ENCODE measurements at places on chromosomes 11 and 22.

DNA sequence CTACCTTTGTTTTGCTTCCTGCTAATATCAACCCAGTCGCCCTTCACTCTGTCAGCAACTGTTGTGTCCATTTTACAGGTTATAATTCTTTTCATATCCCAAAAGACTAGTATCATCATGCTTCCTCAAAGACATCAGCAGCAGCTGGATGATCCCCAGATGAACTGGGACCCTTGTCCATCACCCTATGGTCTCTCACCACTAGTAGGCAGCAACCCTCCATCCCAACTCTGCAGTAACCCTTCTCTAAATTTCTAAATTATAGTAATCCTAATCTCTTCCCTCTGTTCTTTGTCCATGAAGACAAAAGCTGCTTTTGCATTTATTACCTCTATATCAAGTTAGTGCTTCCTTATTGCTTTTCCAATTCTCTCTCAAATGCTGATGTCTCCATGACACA, 1025.8 kb downstream of the FAM181B start:
- DNase-seq: no peak

GRCh38 chr11:99452075-99452474, 431.3 kb downstream of the CNTN5 start:
- no peak for DNase-seq

- DNase-seq: no peak
These were observed 519.6 kb downstream of the NTM start for GRCh38 chr11:131889760-131890581.

DNA sequence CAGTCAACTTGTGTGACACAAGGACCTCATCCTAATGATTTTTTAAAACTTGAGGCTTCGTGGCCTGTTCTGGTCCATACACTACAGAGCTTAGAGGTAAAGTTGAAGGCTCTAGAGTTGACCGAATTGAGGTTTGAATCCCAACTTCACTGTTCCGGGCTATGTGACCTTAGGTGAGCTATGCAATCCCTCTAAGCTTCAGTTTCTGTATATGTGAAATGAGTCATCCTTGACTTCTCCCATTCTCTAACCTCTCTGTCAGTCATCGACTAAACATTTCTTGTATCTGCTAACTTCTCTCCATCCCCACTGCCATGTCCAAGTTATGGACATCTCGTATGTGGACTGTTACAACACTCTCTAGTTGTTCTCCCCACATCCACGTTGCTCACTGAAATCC, 178.2 kb upstream of the TMEM45B start:
- no peak for DNase-seq

DNA sequence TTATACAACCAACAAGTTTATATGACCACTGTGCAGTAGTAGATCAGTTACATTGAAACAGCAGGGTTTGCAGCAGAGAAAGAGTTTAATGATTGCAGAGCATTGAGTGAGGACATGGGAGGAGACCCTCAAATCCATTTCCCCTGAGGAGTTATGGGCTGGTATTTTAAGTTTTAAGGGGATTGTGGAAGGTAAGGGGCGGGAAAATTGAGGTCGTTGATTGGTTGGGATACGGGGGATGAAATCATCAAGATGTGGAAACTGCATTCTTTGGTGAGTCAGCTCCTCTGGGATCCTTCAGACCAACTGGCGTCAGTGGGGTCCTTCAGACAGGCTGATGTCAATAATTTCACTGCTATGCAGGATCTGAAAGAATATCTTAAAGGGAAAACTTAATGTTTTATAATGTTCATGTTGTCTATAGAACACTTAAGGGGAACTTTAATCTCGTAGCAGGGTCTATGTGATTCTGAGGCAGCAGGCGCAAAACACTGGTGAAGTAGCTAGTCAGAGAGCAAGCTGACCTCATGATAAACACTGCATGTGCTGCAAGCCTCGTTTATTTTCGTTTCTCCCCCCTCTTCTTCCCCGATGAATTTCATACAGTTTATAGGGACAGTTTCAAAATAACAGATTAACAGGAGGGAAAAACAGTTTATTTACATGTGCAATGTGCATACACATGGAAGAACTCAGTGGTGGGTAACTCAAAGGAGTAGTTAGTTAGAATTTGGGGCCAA, 17.4 kb upstream of the BACE1-AS start:
- no peak for DNase-seq

GRCh38 chr11:27174021-27174420, 133.4 kb downstream of the BBOX1 start:
- DNase-seq: no peak

- DNase-seq: no peak
These were observed 8.0 kb upstream of the FIBIN start for GRCh38 chr11:26985943-26986342.

DNA sequence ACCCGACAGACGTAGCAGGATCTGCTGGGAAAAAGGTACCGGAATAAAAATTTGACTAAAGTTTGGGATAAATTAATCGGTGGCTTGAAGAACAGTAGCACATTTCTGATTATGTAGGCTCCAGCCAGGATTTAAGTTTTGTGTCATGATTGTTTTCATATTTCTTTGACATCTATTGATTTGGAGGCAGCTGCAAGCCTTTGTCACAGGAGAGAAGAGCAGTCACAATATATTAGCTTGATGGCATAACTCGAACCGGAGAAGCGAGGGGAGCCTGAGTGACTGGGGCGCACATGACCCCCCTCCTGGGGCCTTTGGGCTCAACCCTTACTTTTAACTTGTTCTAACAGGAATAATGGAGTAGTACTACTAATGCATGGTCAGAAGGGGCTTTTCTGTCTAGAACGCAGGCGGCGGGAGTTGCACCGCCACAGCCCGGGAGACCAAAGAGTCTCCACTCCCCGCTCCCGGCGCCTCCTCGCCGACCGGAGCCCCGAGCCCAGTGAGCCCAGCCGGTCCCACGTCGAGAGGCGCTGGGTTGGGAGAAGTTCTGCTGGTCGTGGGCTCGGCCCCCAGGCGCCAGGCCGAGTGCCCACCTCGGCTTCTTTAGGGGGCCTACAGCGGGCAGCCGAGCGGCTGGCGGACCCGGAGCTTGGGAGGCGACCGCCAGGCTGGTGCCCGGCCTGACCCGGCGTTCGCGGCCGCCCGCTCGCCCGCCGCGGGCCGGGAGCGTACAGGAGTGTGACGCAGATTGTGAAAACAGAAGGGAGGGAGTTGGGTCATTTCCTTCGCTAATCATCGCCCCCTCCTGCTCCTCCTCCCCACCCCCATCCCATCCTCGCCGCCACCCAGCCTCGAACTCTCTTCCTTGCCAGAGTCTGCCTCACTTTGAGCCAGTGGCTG, 15.7 kb upstream of the PAX6 start:
- DNase-seq: no peak

DNA sequence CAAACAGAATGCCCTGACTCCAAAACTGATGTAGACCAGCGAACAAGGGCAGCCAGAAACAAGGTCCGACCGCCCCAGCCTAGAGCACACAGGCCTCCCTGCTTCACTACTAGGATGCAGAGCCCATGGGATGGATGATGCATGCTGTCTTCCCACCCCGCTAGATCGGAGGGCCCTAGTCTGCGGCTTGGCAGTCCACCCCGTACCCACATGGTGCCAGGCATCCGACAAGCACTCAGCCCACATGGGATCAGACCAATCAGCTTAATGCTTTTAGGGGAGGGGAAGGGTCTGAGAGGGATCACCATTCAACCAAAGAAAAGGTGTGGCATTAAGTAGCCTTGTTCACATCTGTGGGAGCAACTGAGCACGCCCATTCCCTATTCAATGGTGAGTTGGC, 30.6 kb downstream of the PISD start:
- DNase-seq: no peak

GRCh38 chr11:8342821-8343681, 79.4 kb upstream of the LMO1 start:
- no peak for DNase-seq

GRCh38 chr22:43101306-43101705, 9.2 kb upstream of the BIK start:
- no peak for DNase-seq

GRCh38 chr11:102783720-102784119, 3.3 kb upstream of the MMP10 start:
- DNase-seq: no peak

DNA sequence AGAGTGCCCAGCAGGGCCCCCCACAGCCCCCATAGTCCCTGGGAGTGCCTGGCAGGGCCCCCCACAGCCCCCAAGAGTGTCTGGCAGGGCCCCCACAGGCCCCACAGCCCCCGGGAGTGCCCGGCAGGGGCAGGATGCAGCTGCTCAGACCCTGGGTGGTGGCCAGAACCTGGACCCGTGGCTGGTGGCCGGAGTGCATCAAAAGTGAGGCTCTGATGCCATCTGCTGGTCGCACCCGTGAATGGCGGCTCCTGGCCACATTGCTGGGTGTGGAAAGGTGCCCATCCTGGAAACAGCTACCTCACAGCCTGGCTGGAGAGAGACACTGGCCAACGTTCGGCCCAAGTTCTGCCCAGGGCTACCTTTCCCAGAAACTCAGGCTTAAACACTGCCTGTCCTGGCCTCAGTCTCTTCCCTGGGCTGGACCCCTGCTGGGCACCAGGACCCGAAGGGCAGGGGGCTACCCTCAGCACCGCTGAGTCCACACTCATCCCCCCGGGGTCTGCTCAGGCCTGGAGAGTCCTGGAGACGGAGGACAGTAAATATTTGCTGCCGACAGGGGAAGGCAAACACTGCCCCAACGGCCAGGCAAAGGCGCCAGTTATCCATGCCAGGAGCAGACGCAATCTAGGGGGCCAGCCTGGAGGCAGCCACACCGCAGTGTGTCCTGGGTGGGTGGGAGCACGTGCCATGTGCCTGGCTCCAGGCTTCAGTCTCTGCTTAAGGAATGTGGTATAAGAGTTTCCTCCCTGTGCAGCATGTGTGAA, 4.4 kb downstream of the INS start:
- peak; percentile 84 for DNase-seq

- peak; percentile 47 for DNase-seq
These were observed 2.3 kb downstream of the TSPAN4 start for GRCh38 chr11:844693-845644.

DNA sequence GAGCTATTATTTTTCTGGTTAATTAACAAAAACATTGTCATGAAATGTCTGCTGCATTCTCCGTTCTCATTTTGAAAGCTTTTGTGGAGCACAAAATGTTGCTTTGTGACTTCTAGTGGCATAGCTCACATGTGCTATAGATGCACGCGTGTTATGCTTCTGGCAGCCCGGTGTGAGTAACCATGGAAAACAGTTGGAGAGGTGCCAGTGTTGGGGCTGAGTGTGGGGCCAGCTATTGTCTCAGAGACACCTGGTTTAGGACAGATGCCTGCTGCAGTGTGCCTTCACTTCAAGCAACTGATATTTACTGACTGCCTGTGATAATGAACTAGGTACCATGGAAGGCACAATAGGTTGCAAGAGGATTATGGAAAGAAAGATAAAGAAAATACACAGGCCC, 760.6 kb downstream of the NTM start:
- DNase-seq: no peak

DNA sequence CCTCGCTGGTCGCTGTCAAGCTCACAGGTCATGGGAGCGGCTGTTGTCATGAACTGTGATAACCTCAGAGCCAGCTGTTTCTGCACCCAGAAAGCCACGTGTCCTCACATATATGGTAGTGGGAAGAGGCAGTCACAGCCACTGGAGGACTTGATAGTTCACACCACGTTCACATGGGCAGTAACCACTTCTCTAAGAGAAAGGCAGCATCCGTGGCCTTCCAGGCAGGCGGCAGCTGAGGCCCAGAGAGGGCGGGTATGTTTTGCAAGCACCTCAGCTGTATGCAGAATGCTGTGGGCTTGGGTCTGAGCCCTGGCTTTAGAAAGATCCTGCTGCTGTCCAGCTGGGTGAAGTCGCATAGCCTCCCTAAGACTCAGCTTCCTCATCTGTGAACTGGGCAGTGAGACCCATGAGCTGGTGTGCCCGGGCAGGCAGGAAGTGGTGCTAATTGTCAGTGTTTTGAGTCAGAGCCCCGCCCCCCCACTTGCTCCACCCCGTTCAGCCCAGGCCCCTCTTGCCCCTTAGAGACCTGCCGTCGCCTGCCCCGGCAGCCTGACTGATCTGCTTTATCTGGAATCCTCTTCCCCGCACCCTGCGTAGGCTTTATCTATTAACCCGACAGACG, 13.3 kb downstream of the TTC38 start:
- DNase-seq: peak; percentile 73

Data from Peyer's patch (tissue), 4 donors.